Stimulated activated CD4-positive, alpha-beta T cell treated with anti-CD3 and anti-CD28 coated beads, Interleukin-12 subunit alpha, Interleukin-12 subunit beta, amount 100 ng/mL, for 4 hours (primary cell): ENCODE measurements at places on chromosomes 13 and 19.
A peak's percentile ranks its signal among the peaks of the same experiment; 100 is the strongest.

DNA sequence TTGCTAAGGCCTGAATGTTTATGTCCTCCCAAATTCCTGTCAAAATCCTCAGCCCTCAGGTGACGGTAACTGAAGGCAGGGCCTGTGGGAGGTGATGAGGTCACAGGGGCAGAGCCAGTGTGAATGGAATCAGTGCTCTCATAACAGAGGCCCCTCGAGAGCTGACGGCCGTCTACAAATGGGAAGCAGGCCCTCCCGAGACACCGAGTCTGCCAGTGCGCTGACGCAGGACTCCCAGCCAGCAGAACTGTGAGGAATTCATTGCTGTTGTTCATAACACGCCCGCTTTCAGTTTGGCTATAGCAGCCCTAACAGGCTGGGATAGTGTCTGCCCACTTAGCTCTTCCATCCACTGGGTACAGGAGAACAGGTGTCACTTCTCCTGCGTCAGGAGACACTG is 41.2 kb downstream of the CARS2 start:
- no peak for DNase-seq

DNA sequence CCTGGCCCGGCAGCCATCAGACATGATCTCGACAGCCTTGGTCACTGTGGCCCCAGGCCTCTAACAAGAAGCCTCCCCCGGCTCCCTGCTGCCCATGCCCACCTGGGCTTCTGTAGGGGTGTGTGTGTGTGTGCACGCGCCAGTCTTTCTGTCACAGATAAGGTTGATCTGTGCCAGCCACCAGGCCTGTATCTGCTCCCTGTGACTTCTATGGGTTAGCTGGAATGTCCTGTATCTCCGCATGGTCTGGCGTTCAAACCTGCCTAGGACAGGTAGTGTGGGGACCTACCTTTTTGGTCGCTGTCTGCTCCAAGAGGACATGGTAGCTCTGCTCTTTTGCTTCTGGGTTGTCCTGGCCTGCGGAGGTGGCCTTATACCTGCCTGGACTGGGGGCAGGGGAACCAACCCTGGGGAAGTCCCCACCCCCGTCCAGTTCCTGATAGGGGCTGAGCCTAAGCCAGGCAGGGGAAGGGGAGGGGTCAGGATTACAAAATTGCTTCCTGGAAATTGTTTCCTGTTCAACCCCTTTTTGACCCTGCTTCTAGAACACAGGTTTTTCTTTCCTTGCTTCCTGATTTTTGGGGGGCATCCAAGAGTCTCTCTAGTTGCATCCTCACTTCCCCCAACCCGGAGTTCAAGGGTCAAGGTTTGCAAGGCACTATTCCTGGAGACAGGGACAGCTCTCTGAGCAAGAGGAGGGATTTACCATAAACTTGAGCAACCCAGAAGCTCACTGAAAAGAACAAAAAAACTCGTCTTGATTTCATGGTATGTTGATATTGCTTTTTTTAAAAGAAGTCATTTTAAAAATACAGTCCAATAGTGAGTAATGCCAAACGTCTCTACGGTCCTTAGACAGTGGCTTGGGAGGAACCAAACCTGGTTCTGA is at the start of gene LRG1:
TSS of gene LRG1 (minus strand) at position 344 of the 889 bp plus-strand sequence. CDS start at position 321, 23 bp downstream.
- DNase-seq, result no peak

- DNase-seq, result no peak
Observed at GRCh38 chr19:54427586-54427985, 12.3 kb downstream of the TTYH1 start.

DNA sequence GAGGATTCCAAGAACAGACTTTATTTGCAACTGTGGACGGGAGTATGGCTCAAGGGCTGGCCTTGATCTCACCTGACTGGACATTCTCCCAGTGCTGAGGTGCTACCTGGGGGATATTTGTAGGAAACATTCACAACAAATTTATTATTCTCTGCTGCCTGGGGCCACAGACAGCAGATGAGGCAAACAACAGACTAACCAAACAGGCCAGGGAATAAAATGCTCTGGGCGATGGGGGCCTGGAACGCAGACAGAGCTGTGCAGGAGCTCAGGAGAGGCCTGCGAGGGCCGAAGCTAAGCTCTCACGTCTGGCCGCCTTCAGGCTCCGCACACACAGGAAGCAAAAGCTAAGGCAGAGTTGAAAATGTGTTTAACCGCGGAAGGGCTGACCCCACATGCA is 7.8 kb downstream of the PLPP2 start:
- no peak for DNase-seq

DNA sequence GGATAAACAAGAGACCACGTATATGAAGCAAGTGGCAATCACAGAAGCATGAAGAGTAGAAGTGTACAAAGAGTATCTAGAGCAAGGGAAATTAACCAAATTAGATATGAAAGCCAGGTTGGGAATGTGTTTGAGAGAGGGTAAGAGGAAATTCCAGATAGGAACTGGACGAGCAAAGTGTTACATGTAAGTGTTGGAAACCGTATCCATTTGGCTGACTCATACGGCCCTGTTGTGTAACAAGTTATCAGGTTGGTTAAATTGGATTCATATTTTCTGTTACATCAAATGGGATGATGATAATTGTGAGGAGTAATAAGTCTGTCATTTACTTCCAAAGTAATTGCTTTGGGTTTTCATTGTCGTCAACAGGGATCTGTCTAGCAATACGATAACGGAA is 46.7 kb downstream of the RXFP2 start:
- no peak for DNase-seq

DNA sequence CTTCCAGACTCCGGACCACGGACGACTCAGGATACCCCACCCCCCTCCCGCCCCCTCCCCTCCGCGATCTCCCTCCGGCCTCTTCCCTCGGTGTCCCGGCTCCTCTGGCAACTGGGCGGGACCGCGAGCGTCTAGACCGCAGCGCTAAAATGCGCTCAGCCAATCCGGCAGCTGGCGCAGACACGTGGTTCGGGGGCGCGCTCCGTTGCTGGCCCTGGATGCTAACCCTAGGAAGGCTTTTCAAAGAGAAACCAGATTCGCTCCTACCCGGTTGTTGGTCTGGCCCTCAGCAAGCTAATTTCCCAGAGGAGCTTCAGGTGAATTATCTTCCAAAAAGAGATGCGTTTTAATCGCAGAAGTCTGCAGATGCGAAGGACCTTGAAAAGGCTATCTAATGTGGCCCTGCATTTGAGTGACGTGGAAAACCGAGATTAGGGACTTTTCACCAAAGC is at the start of gene DZIP1:
TSS of gene DZIP1 (minus strand) at position 106 of the 452 bp plus-strand sequence. CDS start 2,677 bp downstream, outside the sequence.
- no peak for DNase-seq

- no peak for DNase-seq
Observed at GRCh38 chr13:49550942-49551644, 34.3 kb downstream of the RCBTB1 start.

DNA sequence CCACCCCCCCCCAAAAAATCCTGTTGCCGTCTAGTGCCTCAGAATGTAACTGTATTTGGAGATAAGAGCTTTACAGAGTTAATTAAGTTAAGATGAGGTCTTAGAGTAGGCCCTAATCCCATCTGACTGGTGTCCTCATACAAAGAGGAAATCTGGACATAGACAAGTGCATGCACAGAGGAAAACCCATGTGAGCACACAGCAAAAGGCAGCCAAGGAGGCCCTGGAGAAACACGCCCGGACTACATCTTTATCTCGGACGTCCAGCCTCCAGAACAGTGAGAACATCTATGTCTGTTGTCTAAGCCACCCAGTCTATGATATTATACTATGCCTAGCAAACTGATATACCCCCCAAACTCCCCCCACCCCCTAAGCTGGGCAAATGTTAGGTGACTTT is 193.8 kb downstream of the KATNAL1 start:
- DNase-seq, result no peak

DNA sequence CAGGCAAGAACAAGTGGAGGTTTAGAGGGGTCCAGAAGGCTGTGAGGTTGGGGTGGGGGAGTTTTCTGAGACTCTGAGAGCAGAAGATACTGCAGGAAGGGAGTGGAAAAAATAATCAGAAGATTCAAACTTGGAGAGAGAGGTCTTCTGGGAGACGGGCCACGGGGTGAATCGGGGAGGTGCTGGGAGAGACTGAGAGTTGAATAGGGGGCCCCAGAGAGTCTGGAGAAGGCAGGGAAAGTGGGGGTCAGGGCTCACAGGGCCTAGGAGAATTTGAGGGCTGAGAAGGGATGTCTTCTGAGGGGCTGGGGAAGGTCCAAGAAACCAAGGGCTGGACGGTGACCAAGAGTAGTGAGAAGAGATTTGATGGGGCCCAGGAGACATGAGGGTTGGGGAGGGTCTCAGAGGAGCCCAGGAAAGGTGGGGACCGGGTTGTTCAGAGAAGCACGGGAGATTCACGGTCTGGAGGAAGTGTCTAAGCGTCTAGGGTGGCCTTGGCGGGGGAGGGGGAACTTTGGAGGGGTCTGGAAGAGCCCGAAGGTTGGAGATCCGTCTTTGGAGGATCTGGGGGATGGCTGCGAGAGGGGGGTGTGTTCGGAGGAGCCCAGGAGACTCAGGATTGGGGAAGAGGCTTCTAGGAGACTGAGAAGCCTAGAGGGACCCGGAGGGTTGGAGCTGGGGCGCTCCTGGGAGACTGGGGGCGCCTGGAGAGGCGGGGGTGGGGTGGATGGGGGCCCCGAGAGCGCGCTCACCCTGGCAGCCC is 1.5 kb downstream of the KCNC3 start:
- no peak for DNase-seq

GRCh38 chr13:78867655-78868054 is 208.7 kb upstream of the OBI1 start:
- DNase-seq, result no peak

- no peak for DNase-seq
Observed at GRCh38 chr13:62171697-62172096, 756.0 kb upstream of the PCDH20 start.

GRCh38 chr13:29569253-29570050 is 26.0 kb downstream of the SLC7A1 start:
- DNase-seq, result no peak

- no peak for DNase-seq
Observed at GRCh38 chr13:26525528-26525927, 32.0 kb upstream of the WASF3 start.

GRCh38 chr13:46369506-46370277 is 17.4 kb downstream of the RUBCNL start:
- DNase-seq, result no peak

- no peak for DNase-seq
Observed at GRCh38 chr13:39415008-39415802, 187.8 kb downstream of the LHFPL6 start.

DNA sequence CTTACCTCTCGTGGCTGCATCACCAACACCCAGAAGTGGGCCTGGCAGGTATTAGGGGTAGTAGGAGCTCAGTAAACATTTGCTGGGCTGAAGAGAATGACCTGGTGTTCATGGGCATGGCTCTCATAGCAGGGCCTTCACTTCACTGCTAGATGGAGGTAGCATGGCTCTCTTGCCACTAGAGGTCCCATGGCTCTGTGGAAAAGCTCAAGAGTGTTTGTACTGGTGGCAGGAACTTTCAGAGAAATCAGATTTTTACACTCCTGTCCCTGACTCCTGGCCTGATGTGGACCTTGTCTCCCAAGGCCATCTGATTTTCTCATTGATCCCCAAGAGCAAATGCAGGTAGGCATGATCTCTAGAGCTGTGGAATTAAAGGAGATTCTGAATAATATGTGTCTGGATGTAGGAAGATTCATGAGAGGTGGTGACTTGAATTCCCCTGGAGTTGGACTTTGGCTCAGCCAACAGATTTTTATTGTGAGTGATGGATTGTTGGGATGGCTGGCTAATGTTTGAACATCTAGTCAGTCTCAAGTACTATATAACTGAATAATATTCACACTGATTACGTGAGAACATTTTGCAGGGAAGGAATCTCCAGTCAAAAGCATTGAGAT is 5.7 kb downstream of the ZNF574 start:
- no peak for DNase-seq

DNA sequence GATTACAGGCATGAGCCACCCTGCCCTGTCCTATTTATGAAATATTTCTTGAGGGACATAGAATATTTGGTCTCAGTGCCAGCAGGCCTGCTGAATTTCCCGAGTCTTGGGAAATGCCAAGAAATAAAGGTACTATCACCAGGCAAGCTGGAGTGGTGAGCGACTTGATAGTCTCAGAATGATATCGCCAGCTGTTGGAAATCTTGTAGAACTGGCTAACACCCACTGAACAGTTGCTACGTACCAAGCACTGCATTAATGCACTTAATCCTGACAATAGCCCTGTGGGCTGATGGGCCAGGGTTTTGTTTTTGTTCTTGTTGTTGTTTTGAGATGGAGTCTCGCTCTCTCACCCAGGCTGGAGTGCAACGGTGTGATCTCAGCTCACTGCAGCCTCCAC is 42.2 kb upstream of the MRI1 start:
- DNase-seq, result no peak

GRCh38 chr19:34772697-34773554 is at the start of gene ZNF599:
TSS of gene ZNF599 (minus strand) at chr19:34773215. CDS start at chr19:34772841, 374 bp downstream.
- peak; percentile 89 for DNase-seq

GRCh38 chr19:4635754-4636116 is 3.6 kb upstream of the TNFAIP8L1 start:
- no peak for DNase-seq

GRCh38 chr19:12139269-12139668 is 881 bp downstream of the ZNF20 start:
- DNase-seq, result no peak

- DNase-seq, result no peak
Observed at GRCh38 chr19:44848036-44848811, 2.1 kb downstream of the NECTIN2 start.

DNA sequence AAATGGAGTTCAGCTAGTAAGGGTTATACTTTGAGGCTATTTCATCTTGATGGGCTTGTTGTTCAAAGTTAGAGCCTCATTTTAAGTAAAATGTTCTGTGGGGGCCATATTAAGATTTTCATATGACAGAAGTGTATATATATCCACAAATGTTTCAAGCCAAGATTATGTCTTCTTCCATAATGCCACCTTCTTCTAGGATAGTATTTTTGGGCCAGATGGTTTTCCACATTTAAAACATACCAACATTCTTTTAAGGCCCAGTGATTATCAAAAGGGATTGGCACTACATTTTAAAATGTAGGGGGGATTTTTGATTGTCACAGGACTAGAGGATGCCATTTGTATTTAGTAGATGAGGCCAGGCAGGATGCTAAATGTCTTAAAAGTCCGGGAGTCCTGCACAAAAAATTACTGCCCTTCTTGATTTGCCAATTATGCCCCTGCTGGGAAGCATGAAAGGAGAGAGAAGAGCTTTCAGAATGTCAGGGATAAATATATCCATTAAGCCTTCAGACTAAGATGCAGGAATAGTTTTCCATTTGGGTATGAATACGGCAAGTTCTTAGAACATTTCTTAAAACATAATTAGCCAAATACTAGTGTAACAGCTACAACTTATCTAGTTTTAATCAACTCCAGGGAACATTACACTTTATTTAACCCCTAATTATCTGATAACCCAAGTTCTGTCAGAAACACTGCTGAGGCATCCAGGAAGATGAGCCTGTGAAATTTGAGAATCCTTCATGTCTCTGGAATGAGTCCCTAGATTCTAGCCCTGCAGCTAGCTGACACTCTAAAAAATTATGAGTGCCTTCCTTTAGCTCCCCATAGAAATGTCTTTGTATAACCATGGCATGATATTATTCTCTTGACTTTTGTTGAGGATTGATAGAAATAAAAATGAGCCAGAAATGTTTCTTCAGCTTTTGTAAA is 34.0 kb downstream of the ITM2B start:
- no peak for DNase-seq

- DNase-seq, result no peak
Observed at GRCh38 chr13:22162889-22163288, 492.0 kb downstream of the FGF9 start.

- DNase-seq, result no peak
Observed at GRCh38 chr19:1766800-1767352, 13.6 kb downstream of the ONECUT3 start.

GRCh38 chr19:29620931-29621351 is 14.9 kb downstream of the POP4 start:
- no peak for DNase-seq

- DNase-seq, result no peak
Observed at GRCh38 chr13:69946511-69946910, 161.1 kb upstream of the ATXN8OS start.

- DNase-seq, result no peak
Observed at GRCh38 chr13:20270163-20270865, 38.2 kb upstream of the GJB6 start.
